HepG2 (cell line): ENCODE measurements at places on chromosomes 6 and 20.

DNA sequence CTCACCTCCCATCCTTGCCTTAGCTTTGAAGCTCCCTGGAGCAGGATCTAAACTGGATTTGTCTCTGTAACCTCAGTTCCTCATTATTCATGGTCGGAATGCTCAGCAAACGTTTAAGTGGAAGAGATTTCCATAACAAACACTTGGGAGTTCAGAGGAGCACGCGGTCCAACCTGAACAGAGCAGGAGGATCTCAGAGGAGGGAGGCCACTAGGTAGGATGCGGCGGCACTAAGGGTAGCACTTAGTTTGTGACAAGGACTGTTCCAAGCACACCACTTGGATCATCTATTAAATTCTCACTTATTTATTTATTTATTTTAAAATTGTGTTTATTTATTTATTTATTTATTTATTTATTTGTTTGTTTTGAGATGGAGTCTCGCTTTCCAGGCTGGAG is 13.3 kb upstream of the CCN5 start:
- H3K4me1 ChIP-seq: peaks cover 8% of the 10 kb centered on the region; the same call in 1 of the 2 replicates
- no peaks in the 10 kb centered on the region for H3K36me3 ChIP-seq
- peaks cover 32% of the 10 kb centered on the region; the same call in 2 of the 3 replicates for H3K27me3 ChIP-seq
- DNase-seq: no peak
- H3K27ac ChIP-seq: no peak overlapping the region

- H3K4me1 ChIP-seq: no peaks in the 10 kb centered on the region
- no peaks in the 10 kb centered on the region for H3K27me3 ChIP-seq
- DNase-seq: no peak
- no peak overlapping the region for H3K4me3 ChIP-seq
- H3K27ac ChIP-seq: no peak overlapping the region
Observed at GRCh38 chr6:43444582-43444981, 10.8 kb downstream of the DLK2 start.

- H3K4me3 ChIP-seq: no peak overlapping the region
- H3K4me1 ChIP-seq: no peaks in the 10 kb centered on the region
- no peaks in the 10 kb centered on the region for H3K36me3 ChIP-seq
- no peak for DNase-seq
Observed at GRCh38 chr6:38221251-38221650, 401.7 kb downstream of the ZFAND3 start.

GRCh38 chr20:43271980-43272379 is 82.3 kb upstream of the PTPRT start:
- peaks cover 14% of the 10 kb centered on the region for H3K27me3 ChIP-seq
- no peak overlapping the region for H3K4me3 ChIP-seq
- H3K27ac ChIP-seq: no peak overlapping the region
- no peak for DNase-seq
- no peaks in the 10 kb centered on the region for H3K4me1 ChIP-seq
